CD4-positive, alpha-beta memory T cell (primary cell): ENCODE measurements at places on chromosomes 5 and 9.

- peak; percentile 57 for DNase-seq
Observed at GRCh38 chr5:112551419-112552032, 132.4 kb upstream of the EPB41L4A start.

DNA sequence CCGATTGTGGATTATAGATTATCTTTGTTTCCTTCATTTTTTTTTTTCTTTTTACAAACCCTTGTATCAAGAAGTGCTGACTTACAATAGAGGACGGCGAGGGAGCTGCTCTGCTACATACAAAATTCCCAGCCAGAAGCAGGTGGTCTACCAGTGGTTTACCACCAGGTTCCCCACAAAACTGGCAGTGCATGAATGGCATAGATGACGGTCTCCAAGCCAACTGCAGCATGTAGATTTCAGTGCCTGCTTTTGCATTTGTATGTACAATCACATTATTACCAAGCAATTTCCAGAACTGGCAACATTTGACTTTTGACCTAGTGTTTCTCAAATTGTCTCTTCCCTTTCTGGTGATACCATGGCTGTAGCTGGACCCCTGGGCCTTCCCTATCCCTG is 84.0 kb downstream of the ACER2 start:
- no peak for DNase-seq

DNA sequence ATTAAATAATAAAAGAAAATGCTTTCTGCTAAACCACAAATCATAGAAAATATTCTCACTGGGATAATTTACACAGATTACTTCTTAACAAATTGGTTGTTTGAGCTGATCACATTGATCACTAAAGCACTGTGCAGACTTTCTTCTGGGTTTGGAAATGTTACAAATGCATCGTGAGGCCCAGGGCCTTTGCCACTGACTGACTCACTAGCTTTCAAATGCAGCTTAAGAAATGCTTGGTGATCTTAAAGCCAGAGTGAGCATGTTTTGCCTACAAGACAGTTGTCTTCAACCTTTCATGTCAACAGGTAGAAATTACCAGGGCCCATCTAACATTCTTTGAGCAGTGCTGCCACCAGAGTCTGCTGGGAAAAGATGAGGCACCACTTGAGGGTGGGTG is 252.3 kb upstream of the ADRA1B start:
- DNase-seq = no peak

DNA sequence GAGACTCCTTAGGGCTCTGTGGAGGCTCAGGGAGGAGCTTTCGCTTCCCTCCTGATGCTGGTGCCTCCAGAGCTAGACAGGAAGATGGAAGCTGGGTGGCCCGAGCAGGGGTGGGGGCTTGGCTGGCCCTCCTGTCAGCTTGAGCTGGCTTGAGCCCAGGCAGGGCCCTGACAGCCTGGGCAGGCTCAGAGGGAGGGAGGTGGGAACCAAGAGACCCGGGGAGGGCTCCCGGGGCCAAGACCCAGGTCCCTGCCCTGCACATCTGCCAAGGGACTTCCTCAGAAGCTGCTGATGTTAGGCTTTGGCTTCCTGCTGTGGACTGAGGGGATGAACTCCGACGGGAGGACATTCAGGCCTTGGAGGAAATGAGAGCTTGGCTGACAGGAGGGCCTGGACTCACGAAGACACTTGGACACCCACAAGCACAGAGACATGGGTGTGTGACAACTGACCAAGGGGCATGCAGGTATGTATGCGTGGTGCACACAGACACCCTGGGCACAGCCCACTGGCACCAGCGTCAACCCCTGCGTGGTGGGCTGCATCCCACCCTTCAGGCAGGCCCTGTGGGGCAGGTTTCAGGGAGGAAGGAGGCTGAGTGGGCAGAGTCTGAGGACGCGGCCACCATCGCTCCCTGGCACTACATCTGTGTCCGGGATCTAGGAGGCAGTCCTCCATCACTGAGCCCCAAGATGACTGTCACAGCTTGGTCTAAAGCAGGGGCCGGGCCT is 1.7 kb upstream of the LTC4S start:
- DNase-seq = no peak

DNA sequence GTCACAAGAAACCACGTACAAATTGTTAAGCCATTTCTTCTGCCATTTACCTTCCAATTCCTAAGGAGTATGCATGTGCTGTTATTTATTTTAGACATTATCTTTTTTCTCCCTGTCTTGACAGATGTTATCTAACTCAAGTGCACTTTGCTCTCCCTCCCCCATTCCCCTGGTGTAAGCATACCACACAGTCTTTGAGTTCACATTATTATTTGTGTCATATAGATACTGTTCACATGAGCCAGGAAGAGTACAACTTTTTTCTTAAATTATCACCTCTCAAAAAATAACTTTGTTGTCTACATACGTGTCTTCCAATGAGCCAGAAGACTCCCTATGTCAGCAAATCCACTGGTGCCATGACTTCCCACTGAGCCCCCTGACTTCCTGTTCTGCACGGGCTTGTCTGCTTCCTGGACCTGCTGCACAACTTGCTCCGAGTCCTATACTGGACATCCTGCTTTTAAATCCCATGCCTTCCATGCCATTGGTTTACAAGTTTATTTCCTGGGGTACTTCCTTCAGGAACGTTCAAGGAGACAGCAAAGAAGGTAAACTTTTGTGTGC is 19.9 kb upstream of the FAM120A start:
- no peak for DNase-seq

DNA sequence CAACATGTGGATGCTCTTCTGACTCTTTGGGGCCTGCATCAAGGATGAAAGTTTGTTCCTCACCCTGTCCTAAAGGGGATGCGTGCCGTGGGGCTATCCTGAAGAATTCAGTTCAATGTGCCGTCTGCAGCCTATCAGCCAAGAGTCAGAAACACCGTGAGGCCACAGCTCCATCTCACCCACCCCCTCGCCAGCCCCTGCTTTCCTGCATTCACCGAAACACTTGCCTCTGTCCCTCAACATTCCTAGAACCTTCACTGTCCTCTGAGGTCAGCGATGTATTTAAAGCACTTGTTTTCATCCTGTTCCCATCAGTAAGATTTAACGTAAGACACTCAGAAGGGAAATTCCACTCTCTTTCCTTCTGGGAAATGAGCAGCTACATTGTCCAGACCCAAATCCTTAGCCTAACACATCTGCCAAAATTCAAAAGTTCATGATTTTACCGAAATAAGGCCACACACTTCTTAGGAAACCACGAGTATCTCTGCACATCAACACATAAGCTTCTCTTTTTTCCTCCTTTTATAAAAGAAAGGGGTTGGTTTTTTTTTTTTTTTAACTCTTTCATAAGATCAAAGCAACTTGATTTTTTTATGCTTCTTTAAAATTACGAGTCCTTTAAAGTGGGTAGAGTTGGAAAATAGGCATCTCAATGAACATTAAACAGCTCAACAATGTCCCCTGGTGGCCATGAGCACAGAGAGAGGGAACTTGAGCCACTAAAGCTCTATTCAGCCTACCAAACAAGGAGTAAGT is 100.7 kb downstream of the SUSD1 start:
- DNase-seq = peak; percentile 74

DNA sequence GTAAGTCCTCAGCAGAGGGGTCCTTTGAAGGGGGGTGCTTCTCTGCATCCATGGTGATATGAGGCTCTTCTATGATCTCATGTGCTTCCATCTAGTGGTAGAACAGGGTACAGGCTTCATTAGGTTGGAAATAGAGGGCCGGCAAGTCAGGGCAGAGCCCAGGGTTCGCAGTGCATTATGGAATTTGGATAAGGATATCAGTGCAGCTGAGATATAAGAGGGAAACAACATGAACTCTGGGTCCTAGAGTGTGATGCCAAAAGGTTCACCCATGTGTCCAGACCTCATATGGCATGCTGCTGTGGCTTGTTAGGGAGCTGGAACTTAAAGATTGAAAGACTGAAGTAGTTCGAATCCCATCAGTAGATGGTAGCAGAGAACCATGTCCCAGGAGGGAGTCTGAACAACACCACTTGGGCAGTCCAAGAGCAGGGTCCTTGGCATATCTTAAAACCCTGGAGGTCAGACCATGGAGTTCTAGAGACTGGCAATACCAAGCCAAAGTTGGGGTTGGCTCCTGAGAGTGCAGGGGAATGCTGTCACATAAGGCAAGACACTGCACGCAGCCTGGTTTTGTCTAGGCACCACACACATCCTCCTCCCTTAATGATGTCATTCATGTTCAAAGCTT is 2.3 kb downstream of the FAM221B start:
- DNase-seq = peak; percentile 59

GRCh38 chr5:110686270-110686669 is 40.2 kb downstream of the TMEM232 start:
- DNase-seq = no peak

DNA sequence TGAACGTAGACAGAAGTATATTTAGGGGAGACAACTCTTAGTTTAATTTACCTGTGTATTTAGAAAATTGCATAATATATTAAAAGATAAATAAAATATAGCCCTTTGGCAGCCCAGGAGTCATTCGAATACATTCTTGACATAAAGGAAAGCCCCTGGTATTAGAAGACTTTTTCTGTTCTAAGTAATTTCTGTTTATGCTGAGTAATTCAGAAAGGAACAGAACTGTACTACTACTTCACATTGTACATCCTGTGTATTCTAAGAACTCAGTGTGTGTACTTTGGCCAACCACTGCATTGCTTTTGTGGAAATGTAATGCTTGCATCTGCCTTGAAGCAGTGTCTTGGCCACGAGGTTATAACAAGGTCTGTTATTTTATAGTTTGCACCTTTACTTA is 136.4 kb downstream of the KDM4C start:
- no peak for DNase-seq

GRCh38 chr9:92614763-92615461 is 55.0 kb downstream of the IPPK start:
- no peak for DNase-seq

DNA sequence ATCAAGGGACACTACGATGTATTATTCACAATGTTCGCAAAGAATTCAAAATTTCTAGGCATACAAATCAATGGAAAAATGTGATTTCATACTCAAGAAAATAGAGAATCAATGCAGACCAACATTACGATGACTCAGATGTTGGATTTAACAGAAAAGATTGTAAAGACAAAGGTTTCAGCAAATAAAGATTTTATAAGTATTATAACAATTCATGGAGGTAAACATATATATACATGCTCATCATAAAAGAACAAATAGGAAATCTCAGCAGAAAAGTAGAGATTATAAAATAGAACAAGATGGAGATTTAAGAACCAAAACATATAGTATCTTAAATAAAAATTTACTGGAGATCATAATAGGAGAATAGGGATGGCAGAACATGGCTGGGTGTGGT is 93.4 kb upstream of the JAK2 start:
- no peak for DNase-seq

DNA sequence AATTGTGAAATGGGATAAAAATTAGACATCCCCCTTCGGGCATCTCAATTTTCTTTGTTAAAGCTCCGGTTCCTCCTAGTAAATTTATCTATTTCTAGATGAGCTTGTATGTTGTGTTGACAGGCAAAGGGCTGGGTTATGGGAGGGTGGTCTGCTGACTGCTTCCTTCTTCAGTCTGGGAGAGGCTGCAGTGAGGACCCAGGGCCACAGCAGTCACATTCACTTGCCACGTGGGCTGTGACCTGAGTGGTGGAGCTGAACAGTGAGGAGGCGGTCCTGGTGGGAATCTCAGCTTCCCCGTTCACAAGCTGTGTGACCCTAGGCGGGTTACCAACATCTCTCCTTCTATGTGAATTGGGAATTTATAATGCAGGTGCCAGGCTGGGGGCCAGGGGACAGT is 57.5 kb upstream of the RXRA start:
- no peak for DNase-seq

GRCh38 chr5:150140830-150141229 is 14.8 kb downstream of the PDGFRB start:
- DNase-seq = no peak

GRCh38 chr5:102811972-102812371 is 56.9 kb downstream of the PAM start:
- DNase-seq = no peak

GRCh38 chr5:55324815-55325418 is 17.1 kb downstream of the MTREX start:
- DNase-seq = peak; percentile 40

DNA sequence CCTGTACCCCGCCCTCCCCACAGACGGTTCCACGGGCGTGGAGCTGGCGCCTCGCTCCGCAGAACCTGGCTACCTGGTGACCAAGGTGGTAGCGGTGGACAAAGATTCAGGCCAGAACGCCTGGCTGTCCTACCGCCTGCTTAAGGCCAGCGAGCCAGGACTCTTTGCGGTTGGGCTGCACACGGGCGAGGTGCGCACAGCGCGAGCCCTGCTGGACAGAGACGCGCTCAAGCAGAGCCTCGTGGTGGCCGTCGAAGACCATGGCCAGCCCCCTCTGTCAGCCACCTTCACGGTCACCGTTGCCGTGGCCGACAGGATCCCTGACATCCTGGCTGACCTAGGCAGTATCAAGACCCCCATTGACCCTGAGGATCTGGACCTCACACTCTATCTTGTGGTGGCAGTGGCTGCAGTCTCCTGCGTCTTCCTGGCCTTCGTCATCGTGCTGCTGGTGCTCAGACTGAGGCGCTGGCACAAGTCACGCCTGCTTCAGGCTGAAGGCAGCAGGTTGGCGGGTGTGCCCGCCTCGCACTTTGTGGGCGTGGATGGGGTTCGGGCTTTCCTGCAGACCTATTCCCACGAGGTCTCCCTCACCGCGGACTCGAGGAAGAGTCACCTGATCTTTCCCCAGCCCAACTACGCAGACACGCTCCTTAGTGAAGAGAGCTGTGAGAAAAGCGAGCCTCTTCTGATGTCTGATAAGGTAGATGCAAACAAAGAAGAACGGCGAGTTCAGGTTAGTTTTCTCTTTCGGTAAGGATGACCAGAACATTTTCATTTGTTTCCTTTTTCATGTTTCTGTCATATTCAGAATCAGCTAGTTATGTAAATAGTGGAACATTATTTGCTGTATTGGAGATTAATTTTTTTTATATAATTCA is 2.3 kb downstream of the PCDHGA5 start:
- no peak for DNase-seq

DNA sequence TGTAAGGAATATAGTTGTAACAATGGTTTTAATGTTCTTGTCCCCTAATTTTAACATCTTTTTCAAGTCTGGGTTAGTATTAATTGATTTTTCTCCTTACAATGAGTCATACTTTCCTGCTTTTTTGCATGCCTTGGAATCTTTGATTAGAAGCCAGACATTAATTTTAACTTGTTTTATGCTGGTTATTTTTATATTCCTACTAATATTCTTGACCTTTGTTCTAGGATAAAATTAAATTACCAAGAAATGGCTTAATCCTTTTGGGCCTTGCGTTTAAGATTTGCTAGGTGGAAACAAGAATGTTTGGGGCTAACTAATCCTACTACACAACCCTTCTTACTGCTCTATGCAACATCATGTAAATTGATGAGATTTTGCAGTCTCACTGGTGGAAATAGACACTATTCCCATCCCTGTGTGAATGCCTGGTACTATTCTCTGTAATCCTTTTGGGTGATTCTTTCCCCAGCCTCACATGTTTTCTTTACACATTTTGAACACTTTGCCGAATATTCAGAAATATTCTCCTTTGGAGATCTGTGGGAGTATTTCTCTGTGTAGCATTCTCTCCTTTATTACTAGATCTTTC is 47.2 kb downstream of the ZCCHC7 start:
- DNase-seq = no peak
